ACHN (cell line): ENCODE measurements at places on chromosomes 13 and 19.
A peak's percentile ranks its signal among the peaks of the same experiment; 100 is the strongest.

DNA sequence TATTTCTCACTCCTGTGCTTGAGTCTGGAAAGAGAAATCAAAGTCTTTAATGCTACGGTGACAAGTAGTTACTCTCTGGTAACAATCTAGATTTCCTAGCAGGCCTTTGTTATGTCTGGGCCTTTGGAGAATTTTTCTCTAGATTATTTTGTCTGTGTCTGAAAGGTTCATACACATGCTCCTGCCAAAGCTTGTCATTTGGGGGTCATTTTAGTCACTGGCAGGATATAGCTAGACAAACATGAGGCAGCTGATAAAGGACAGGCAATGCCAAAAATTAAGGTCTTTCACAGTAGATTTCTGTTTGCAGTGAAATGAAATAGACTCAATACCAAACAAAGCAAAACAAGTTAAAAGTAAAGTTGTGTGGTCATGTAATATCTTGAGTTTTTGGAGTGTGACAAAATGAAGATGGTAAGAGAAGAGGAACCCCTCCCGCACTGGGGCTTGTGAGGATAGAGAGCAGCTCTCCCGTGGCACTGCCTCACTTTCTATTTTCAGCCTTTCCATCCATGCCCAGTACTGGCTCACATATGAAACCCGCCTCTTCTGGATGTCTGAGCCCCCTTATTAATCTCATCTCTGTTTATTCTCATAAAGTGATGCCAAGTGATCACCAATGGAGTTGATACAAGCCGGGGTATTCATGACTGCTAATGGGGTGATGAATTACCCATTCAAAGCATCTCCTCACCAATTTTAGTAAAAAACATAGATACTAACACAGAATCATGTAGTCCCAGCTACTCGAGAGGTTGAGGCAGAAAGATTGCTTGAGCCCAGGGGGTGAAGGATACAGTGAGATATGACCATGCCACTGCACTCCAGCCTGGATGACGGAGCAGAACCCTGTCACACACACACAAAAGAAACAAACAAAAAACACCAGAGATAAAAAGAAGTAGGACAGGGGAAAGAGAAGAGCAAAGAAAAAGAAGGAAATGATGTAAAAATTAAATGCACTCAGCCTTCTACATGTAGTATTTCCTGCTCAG is 389.3 kb downstream of the FGF14 start:
- no peak for DNase-seq

- no peak for DNase-seq
These were observed 185.7 kb downstream of the TEX29 start for GRCh38 chr13:111506125-111506524.

DNA sequence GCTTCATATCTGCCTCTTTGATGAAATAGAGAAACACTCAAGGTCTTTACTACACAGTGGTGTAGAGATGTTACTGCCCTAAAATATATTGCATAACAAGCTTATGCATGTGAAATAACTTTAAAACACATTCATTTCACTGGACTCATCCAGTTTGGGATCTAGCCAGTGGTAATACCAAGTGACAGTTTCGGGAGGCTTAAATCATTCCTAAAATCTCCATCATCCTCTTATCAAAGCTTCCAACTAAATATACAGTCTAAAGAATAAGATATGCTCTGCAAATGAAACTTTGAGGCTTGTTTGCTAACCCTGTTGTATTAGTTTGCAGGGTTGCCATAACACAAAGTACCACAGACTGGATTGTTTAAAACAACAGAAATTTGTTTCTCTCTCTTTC is 52.8 kb downstream of the THSD1 start:
- DNase-seq = no peak

DNA sequence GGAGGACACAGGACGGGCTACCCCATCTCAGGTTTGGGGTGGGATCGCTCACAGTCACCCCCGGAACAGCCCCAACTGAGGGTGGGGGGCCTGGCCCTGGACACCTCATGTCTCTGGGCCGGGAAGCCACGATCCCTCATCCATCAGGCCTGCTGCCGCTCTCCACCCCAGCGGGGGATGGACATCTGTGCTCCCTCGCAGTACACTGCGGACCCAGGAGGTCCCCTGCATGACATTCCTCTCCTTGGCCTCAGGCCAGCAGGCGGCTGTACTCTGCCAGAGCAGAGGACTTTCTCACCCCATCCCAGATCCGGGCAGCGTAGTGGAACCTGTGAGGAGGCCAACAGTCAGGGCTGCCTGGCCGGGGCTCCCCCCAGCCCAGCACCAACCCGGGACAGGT is 15.5 kb downstream of the IRGC start:
- DNase-seq = no peak

DNA sequence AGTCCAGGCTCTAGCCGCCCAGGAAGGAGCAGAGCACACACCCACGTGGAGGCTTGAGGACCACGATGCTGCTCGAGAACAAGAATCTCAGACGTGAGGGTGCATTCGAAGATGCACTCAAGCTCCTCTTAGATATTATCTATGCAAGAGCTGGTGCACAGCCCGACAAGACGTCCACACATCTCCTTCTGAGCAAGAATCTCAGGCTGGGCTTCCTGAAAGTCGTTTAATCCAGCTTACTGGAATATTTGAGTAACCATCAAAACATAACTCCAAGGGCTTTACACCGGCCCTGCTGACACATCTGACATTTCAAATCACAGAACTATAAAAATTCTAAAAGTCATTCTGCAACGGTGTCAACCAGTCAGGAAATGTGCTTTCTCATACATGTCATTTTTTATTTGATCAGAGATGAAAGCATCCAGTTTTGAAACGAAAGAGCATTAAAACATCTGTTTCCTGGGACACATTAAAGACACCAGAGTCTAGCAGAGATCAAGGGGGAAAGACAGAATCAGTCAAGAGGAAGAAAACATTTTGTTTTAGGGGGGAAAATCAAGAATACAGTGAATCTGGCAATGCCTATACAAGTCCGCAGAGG is 177.7 kb upstream of the IRS2 start:
- DNase-seq = no peak

DNA sequence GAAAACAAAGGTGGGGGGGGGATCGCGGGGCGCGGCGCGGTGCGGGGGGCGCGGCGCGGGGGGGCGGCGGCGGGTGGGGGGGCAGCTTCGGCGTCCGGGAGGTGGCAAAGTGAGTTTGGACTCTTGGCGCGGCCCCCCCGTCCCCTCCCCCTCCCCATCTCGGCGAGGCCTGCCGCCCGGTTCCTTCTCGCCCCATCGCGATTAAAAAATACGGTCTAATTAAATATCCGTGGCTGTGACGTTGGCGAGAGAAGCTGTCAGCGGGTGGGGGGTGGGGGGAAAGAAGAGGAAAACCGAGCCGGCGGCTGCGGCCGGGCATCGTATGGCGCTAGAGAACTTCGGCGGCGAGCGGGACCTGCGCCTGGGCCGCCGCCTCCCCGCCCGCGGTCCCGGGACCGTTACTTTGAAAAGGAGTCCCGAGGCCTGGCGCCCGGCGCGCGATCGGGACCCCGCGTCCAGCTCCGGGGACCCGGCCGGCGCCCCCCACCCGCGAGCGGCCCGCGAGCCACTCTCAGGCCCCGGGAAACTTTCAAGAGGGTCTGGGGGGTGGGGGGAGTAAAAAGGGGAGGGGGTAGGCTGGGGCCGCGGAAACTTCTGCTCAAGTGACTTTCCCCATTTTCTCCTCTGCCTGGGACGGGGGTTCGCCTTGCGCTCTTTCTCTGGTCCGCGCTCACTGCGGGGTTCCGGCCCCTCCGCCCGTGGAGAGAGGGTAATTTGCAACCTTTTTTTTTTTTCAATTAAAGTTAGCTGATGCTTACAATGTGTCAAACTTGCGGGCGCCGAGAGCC is 146.3 kb upstream of the ZNF536 start:
- DNase-seq = no peak

GRCh38 chr19:39155114-39155700 is 29.6 kb downstream of the PAK4 start:
- no peak for DNase-seq

DNA sequence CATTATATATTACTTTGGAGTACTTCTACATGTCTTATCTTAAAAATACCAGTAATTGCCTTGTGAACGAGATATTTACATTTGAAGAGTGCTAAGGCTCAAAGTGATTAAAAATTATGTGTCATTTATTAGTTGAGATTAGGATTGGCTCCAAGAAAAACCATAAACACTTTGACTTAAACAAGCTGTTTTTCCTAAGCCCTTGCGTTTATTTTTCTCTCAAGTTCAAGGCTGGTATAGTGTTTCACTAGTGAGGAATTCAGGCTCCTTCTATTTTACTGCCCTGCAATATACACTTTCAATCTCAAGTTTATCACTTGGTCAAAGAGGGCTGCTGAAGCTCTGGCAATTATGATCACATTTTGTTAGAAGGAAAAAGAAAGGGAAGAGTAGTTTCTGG is 49.9 kb downstream of the UFM1 start:
- no peak for DNase-seq

DNA sequence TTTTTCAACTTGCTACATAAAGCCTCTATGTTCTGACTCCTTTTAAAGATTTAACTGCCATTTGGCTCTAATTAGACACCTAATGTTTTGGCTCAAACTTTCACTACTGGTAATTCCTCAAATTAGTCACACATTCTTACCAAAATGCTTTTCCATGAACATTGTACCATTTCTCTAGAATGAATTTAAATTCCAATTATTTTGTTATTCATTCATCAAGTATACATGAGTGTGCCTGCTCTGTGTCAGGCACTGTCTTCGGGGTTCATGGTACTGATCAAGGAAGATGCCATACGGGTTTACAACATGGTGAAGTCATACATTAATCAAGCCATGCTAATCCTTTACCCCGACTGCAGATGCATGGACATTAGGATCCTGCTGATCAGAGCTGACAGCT is 69.1 kb upstream of the POSTN start:
- DNase-seq = no peak

- no peak for DNase-seq
These were observed 1.9 kb downstream of the RETN start for GRCh38 chr19:7670790-7671189.

GRCh38 chr19:41915776-41916414 is 12.4 kb downstream of the ERFL start:
- no peak for DNase-seq

DNA sequence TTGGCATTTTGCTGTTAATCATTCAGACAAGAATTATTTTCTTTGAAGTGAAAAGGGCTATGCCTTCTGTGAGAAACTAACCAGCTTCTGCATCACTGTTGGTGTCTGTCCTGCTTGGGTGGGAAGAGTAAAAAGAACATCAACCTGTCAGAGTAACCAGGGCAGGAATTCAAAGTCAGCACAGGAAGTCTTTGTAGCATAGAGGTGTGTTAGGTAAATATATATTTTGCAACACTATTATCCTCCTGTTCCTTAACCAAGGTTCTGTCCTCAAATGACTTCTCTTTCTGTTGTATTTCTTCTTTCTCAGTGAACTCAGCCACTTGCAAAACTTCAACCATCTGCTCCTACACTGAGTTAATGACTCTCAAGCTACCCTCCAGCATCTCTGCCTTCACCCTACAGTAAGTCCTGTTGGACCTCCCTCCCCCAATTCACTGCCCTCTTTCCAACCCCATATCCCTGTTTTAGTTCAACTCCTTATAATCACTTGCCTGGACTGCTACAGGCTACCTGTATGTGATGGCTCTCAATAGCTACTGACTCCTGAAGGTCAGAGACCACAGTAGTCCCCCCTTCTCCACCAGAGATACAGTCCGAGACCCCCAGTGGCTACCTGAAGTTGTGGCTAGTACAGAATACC is 49.9 kb downstream of the SMAD9 start:
- DNase-seq = no peak

DNA sequence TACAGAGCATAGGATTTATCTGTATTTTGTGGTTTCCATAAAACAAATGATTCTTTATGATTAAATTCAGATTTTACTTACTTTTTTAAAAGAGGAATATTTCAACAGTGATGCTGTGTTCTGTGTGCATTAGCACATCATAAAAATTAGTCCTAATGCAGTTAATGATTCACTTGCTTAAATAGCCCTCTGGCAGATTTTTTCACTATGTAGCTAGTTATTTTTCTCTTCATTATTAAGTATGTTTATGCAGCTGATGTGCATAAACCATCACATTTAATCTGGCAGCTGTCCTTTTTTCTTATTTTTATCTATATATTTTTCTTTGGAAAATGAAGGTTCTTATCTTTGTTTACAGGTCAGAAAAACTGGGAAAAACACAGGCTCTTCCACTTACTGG is 127.2 kb downstream of the ZNF486 start:
- DNase-seq = no peak

- DNase-seq = no peak
These were observed 318.8 kb downstream of the SPRY2 start for GRCh38 chr13:80022146-80022545.

GRCh38 chr19:38294090-38294489 is 10.0 kb upstream of the C19orf33 start:
- DNase-seq = no peak

GRCh38 chr19:28468701-28469459 is 744.1 kb downstream of the UQCRFS1 start:
- peak; percentile 8 for DNase-seq

DNA sequence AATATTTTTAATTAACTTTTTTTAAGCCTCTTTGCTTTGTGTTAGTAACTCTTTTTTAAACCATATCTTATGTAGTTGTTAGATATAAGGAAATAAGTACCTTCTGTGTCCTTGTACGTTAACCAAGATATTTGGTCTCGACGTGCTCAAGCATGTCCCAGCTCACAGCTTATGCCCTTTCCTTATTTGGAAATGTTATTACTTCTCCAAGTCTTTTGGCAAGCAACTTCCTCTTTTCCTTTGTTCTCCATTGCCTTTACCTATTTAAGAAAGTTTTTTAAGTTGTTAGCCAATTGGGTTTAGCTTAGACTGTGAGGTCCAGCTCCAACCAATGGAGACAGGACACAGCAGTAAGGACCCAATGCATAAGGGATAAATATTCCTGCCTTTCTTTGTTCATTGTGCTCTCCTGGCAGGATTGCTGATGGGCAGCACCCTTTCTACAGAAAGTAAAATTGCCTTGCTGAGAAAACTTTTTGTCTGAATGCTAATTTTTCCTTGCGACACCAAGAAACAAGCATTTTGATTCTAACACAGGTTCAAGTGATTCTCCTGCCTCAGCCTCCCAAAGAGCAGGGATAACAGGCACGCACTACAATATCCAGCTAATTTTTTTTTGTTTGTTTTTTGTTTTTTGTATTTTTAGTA is 5.2 kb downstream of the DKKL1 start:
- no peak for DNase-seq

GRCh38 chr19:20423381-20424197 is 142.0 kb downstream of the ZNF737 start:
- DNase-seq = no peak
